ENCODE measurements at places on chromosomes 11 and 22.
A peak's percentile ranks its signal among the peaks of the same experiment; 100 is the strongest.

GRCh38 chr22:42438293-42438650 lies 6.1 kb upstream of the NFAM1 start:
- DNase-seq, result no peak

- DNase-seq, result no peak
Observed at GRCh38 chr22:24118689-24119384, 62.5 kb upstream of the SUSD2 start.

- DNase-seq, result no peak
Observed at GRCh38 chr22:32622004-32622743, 147.6 kb downstream of the FBXO7 start.

DNA sequence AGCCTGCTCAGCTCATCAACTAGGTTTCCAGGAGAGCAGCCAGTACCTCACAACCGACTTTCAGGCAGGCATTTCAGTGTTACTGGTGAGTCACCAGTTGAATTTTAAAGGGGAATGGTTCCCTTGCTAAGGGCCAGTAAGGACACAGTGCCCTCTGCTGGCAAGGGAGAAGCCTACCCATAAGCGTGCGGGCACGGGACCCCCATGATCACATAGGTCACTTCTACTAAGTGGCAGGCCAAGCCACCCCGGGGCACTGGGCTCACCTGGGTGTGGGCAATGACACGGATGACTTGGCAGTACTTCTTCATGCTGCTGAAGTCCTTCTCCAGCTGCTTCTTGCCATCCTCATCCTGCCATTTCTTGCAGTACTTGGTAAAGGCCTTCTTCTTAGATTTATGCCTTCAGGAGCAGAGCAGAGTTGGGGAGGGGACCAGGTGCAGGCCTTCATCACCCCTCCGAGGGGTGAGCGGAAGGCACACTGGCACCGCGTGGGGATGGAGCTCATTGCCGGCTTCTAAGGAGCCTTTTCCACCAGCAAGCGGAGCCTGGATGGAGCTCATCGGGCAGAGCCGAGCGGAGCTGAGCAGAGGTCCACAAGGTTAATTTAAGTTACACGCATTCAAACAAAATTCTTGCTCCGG lies 2.9 kb downstream of the RPL3 start:
- peak; percentile 86 for DNase-seq

DNA sequence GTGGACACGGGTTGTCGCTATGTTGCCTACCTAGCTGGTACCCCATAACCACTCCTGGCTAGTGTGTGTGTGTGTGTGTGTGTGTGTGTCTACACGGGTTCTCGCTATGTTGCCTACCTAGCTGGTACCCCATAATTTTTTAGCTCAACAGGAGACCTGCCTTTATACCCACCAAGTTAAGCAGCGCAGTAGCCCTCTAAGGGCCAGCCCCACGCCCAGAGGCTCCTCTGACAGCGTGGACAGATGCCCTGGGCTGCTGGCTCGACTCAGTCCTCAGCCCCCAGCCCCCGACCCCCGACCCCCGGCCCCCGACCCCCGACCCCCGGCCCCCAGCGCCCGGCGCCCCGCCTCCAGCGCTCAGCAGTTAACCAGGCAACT lies 351 bp upstream of the AKIP1 start:
- no peak for DNase-seq

GRCh38 chr11:73795925-73796632 lies 8.4 kb downstream of the MRPL48 start:
- DNase-seq, result no peak

DNA sequence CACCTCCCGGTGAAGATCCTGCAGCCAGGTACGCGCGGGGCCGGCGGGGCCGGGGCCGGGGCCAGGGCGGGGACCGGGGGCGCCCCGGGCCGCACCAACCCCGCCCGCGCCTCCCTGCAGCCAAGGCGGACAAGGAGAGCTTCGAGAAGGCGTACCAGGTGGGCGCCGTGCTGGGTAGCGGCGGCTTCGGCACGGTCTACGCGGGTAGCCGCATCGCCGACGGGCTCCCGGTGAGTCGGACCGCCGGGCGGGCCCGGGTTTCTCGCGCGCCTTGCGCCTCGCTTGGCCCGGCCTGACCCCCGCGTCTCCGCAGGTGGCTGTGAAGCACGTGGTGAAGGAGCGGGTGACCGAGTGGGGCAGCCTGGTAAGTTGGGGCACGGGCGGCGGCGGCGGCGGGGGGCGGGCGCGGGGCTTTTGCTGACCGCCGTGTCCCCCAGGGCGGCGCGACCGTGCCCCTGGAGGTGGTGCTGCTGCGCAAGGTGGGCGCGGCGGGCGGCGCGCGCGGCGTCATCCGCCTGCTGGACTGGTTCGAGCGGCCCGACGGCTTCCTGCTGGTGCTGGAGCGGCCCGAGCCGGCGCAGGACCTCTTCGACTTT lies 531 bp downstream of the PIM3 start:
- DNase-seq, result peak; percentile 47

DNA sequence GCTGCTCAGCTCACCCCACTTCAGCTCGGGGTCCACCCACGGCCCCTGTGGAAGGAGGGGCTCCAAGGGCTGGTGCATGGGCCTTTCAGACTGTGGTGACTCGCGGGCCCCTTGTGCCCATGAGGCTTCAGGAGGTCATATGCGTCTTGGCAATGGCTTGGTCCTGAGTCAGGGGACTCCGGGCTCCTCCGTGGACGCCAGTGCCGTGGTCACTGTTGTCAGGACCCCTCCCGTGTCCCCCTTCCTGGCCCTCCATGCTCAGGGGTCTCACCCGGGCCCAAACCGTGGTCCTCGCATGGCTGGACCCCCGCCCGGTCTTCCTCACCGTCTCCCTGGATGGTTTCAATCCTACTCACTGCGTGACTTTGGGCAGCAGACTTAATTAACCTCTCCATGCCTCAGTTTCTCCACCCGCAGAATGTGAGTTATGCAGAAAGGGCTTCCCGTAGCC lies 436.4 kb downstream of the TBC1D22A start:
- no peak for DNase-seq

DNA sequence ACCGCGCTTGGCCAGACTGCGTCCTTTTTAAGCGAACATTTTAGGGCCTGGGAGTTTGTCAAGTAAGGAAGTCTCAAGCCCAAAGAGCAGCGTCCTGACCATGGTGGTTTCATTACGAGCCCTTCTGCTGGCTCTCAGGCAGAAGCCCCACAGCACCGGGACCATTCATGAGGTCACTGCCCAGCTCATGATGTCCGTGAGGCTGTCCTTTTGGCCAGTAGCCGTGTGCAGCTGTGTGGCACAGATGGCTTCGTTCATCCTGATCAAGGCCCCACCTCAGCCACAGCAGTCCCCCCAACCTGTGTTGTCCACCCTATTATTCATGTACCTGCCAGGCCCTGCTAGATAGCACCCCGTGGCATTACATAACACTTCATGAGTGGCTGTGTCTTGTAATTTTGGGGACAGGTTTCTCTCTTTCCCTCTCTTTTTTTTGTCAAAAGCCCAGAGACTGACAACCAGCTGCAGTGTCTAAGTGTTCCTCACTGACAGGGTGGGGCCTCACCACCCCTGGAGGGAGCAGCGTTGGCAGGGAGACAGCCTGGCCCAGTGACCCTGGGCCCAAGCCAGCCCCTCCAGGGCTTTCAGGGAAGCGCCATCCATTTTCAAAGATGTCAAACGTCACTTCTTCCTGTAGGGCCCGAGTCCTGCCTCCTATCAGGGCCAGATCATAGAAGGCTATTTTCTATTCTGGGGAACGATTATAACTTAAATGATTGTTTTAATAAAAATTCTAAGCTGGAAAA lies 21.8 kb upstream of the CABP7 start:
- no peak for DNase-seq

DNA sequence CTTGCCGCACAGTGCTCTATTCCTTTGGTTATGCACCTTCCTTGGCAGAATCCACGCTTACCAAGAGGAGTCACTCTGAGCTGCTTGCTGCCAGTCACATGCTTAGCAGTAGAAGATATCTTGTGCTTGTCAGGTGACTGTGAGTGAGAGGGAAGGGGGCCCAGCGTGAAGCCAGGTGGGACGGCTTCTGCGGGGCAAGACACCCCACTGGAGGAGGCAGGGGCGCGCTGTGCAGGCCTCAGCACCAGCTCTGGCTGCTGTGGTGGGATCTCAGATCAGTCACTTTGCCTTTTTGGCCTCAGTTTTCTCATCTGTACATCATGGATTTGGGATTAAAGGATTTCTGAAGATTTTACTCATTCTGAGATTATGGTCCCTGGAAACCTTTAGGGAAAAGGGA lies 63.9 kb upstream of the B3GAT1 start:
- no peak for DNase-seq

DNA sequence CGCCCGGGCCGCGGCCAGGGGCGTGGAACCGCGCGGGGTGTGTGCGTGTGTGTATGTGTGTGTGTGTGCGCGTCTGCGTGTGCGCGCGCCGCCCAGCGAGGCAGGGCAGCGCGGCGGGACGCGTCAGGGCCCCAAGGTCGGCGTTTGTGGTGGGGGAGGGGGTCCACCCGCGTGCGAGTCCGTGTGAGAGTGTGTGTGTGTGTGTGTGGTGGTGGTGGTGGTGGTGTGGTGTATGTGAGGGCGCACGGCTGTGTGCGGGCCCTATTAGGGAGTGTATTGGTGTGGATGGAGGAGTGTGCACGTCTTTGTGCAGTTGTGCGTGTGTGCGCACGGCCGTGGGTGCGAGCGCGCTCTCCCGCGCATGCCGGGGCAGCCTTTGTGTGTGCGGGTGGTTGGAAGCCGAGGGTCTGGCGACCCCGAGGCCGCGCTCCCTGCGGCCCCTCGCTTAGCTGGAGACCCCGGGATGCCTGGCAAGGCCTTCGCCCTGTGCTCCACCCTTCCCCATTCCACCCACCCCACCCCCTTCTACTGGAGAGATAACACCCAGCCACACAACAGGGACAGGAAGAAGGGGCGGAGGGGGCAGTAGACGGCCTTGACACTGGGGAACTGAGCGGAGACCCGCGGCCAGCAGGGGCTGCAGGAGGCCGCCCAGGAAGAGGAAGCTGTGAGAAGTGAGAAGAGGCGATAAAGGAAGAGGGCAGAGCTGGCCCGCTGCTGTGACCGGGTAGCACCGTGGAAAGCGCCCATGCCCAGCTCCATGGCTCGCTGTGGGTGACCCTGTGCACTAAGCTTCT lies 528 bp upstream of the ARRB1 start:
- peak; percentile 48 for DNase-seq

GRCh38 chr11:99773646-99774045 lies 752.9 kb downstream of the CNTN5 start:
- DNase-seq, result no peak

DNA sequence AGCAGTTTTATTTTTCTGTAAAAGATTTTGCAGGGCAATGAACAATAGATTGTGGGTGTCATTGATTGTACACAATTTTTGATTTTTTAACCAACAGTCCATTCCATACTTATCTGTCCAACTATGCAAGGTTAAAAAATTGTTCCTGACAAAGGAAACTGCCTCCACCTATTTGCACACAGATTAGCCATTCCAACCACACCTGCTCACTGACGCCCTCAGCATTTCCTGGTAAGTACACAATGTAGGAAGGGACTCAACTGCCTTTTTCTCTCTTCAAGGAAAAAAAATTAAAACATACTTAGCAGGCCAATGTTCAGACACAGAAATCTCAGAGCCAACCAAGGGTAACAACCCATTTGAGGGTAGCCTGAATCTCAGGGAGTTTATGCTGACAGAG lies 4.3 kb upstream of the FUT4 start:
- peak; percentile 26 for DNase-seq

- DNase-seq, result no peak
Observed at GRCh38 chr11:36763187-36763586, 165.2 kb upstream of the RAG2 start.

DNA sequence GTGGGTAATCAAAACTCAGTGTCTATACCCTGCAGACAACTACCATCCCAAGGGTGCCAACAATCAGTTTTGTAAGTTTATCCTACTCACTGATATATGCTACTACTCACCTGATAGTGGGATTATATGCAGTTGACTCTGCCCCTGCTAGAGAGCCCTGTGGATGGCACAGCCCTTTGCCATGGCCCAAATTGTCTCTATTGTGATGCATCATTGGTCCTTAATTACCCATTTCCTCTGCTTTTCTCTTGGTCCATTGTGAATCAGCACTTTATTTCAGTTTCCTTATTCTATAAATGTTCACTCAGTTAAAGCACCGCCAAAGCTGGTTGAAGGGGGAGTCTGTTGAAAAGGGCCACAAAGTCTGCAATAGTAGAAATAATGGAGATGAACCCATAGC lies 42.3 kb downstream of the PLAAT5 start:
- no peak for DNase-seq

DNA sequence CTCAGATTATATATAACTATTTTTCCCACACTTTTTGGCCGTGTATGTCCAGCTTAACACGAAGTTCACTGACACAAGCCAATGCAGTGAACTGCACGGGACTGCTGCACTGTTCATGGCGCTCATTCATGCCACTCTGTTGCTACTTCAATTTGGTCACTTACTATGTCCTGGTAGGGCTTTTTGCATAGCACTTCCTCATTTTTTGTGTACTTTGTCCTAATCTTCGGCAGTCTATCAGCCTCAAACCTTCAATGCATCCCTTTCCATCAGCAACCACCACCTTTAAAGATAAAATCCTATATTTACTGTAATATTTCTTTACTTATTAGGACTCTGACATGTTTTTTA lies 18.7 kb upstream of the ARHGAP32 start:
- DNase-seq, result no peak

- no peak for DNase-seq
Observed at GRCh38 chr11:14185461-14185860, 173.5 kb downstream of the RRAS2 start.

DNA sequence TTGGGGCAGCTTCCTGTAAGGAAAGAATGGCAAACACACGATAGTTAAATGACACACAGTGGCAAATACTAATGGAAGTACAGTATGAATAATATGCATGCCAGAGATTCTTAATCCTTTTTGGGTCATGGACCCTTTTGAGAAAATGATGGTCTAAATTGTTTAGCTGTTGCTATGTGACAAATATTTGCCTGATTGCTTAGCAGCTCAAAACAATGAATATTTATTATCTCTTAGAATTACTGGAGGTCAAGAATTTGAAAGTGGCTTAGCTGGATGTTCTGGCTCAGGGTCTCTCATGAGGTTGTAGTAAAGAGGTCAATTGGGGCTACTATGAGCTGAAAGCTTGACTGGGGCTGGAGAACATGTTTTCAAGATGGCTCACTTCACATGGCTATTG lies 69.7 kb downstream of the FANCF start:
- no peak for DNase-seq

GRCh38 chr22:24444729-24445466 lies 17.5 kb downstream of the ADORA2A start:
- no peak for DNase-seq

DNA sequence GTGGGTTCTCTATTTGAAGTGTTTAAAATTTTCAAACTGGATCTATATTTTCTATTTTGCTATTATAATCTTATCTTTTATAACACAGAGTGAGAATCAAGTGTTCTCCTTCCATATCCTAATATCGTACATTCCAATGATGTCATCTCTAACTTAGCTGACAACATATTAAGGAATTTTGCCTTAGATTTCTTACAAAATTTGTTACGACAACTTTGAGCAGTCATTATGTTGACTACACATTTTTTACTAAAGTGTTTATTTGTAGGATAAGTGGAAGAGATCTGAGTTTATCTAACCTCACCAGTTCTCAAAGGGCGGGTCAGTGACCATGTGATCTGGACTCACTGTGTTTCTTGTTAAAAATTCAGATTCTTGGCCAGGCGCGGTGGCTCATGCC lies 12.7 kb downstream of the BTG4 start:
- DNase-seq, result no peak
